ENCODE measurements at places on chromosomes 12 and 14.

DNA sequence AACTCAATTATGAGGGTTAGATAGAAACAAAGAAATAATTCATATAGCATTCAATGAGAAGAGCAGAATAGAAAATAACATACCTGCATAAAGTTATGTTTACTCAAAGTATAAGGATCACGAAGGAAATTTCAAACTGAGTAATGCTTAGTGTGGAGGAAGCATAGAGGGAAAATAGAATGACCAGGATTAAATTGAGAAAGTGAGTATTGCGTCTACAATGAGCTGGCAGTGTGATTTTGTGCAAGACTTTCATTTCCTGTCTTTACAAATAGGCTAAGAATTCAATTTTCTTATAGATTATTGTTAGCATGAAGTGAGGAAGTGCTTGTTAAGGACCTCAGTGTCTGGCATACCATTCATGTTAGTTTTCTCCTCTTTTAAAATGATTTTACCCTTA, 12.0 kb downstream of the ADGRD1 start:
- DNase-seq = peak; percentile 90

DNA sequence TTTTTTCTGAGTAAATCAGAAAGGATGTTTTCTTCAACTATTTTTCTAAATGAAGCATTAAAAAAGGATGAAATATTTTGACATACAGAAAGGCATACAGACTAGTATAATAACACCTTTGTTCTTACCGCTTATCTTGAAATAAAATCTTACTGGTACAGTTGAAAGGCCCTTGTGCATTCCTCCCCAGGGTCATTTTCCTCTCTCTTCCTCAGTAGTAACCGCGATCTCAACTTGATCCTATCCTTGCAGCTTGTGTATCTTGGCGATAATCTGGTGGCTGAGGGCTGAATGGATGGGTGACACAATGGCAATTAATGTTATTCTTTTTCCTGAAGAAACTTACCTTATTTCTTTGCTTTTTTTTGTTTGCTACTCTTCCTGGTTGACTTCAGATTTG, 18.5 kb downstream of the GAS2L3 start:
- DNase-seq = no peak

- no peak for DNase-seq
Observed at GRCh38 chr12:124458220-124458991, 109.0 kb downstream of the NCOR2 start.

DNA sequence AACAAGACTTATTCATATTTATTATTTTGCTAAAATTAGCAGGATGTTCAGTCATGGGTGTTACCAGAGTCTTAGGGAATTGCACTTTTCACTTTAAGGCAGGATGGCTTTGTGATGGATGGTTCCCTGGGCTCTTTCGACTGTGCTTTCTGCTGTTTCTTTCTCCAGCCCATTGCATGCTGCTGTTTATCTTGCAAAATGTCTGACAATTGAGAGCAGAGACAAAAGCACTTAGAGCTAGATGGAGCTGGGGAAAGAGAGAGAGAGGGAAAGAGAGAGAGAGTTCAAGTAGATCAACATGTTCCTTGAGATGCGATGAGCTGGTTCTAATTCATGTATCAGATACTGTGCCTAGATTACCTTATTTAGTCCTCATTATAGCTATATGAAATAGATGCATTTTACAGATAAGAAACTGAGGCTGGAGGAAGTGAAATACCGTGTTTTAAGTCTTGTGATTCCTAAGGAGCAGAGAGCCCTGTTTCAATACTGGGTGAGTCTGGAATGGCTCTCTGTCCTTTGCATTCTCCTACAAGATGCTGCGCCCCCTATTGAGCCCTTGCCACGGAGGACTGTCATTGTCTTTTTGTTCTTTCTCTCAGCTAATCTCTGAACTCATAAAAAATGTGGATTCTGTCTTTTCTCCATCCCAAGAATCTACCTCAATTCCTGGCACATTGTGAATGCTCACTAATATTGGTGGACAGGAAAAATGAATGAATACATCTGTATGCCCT, 227.9 kb downstream of the ALG10B start:
- no peak for DNase-seq

DNA sequence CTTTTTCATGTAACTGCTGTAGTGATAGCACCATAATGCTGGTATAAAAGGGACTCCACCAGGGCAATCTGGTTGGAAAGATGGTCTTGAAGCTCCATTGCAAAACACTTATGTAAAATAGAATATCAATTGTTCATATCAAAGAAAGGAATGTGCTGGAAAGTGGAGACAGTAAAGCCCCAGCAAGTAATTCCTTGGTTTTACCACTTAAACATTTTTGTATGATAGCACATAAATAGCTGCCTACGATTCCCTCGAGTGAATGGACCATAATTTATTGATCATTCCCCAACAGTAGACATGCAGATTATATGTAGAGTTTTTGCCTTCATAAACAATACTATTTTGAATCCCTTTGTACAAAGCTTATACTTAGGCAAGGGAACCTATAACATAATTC, 275.4 kb downstream of the PAWR start:
- DNase-seq = no peak

GRCh38 chr12:18703321-18703720, 34.5 kb downstream of the PLCZ1 start:
- no peak for DNase-seq

GRCh38 chr14:68932231-68932630, 46.9 kb downstream of the ACTN1 start:
- peak; percentile 52 for DNase-seq

All from suppressor macrophage treated with lipopolysaccharide for 1 hour (primary cell).